Endodermal cell (in vitro differentiated cells): ENCODE measurements at places on chromosomes 11 and 22. TPM values are rescaled to one million over a fixed set of nuclear protein-coding genes. Genes with fewer than 3 reads are reported as not detected.

- H3K4me1 ChIP-seq, result no peaks in the 10 kb centered on the region
- no peak overlapping the region for H3K4me3 ChIP-seq
- H3K27me3 ChIP-seq, result peaks cover 15% of the 10 kb centered on the region
- H3K27ac ChIP-seq, result peak overlapping the region; percentile 48
- no peak for DNase-seq
Observed at GRCh38 chr11:61297746-61298145, 2.6 kb upstream of the VWCE start.

DNA sequence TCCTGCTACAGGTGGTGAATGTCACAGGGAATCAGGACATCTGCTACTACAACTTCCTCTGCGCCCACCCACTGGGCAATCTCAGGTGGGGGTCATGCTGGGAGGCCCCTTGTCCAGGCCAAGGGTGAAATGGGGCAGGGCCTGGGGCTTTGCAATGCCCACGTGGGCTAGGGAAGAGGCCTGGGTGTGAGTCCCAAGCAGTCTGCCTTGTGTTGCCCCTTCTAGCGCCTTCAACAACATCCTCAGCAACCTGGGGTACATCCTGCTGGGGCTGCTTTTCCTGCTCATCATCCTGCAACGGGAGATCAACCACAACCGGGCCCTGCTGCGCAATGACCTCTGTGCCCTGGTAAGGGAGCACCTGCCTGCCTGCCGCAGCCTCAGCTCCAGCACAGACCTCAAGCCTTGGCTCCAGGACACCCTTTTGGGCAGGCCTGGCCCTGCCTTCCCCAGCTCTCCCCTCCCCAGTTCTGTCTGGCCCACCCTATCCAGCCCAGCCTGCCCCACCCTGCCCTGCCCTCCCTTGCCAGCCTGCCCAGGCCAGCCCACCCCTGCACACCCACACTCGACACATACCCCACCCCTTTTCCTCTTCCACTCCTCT lies 9.1 kb upstream of the TAGLN start:
- no peaks in the 10 kb centered on the region for H3K27me3 ChIP-seq
- H3K4me3 ChIP-seq, result no peak overlapping the region
- no peaks in the 10 kb centered on the region for H3K4me1 ChIP-seq
- H3K27ac ChIP-seq, result no peak overlapping the region

DNA sequence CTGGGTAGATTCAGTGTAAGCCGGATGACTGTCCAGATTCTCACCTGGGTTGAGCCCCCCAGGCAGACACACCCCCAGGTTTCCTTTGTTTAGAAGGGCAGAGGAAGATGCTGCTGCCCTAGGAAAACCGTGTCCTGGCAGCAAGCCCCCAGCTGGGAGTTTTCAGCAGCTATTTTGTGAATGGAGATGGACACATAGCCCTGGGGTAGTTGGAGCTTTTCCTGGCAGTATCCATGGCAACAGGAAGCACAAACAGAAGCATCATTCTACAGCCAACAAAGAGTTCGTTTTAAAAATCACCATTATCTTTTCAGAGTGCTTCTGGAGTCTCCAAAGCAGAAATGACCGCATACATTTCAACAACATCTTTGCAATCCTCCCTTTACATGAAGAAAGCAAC lies 245.5 kb downstream of the BRD1 start:
- H3K4me1 ChIP-seq, result no peaks in the 10 kb centered on the region
- H3K36me3 ChIP-seq, result no peaks in the 10 kb centered on the region
- no peak overlapping the region for H3K4me3 ChIP-seq
- no peak for DNase-seq

DNA sequence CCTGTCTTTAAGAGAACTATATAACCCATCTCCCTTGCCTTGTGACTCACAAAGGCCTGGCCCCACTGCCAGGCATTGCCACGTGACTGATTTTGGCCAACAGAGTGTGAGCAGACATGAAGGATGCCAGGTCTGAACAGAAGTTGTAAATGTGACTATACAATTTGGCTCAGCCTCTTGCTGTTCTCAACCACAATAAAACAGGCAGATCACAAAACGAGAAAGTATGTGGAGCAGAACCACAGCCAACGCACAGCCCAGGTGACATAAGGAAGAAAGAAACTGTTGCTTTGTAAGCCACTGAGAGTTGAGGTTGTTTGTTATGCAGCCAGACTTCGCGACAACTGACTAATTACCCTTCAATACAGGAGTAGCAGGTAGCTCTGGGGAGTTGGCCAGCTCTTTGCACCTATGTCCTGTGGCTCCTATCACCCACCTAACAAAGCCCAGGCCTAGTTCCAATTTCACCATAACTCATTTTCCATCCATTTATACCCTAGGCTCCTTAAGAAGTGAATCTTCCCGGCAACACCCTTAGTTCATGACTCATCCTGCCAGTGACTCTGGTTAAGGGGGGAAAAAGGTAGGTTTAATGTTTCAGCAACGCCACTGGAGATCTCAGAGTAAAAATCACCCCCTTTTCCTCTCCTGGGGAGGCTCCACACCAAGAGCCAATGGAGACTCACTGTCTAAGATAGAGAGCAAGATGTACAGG lies 53.7 kb downstream of the GALNT18 start:
- no peak overlapping the region for H3K4me3 ChIP-seq
- no peak for DNase-seq
- no peaks in the 10 kb centered on the region for H3K4me1 ChIP-seq
- peaks cover 6% of the 10 kb centered on the region for H3K27me3 ChIP-seq
- H3K36me3 ChIP-seq, result no peaks in the 10 kb centered on the region

DNA sequence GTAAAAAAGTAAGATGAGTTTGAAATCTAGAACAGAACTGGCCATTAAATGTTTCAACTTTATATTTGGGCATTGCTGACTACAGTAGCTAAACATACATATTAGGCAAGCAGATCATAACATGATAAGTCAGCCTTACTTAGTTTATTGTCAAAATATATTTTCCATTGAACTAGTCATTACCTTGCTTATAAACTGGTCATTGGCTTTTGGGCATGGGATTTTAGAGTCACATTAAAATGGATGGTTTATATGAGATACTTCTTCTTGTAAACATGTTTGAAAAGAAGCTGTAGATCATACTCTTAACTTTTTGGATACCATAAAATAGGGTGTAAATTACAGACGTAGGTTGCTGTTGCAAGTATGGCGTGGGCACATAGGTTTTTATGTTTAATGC lies 2.7 kb downstream of the HIPK3 start:
- H3K36me3 ChIP-seq, result no peaks in the 10 kb centered on the region
- peak overlapping the region; percentile 98 for H3K4me3 ChIP-seq
- DNase-seq, result no peak
- no peaks in the 10 kb centered on the region for H3K27me3 ChIP-seq
- peaks cover 12% of the 10 kb centered on the region for H3K4me1 ChIP-seq

DNA sequence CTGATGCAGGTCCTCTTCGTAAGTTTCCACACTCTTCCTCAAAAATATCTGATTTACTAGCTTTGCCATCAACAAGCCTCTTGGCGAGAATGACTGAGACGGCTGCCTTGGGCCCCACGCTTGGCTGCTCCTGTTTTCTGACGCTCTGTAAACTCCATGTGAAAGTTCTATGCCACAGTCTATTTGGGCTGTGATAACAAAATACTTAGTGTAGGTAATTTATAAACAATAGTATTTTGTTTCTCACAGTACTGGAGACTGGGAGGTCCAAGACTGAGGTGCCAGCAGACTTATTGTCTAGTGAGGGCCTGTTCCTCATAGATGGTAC lies 123.2 kb upstream of the SORL1-AS1 start:
- H3K4me3 ChIP-seq, result no peak overlapping the region
- no peaks in the 10 kb centered on the region for H3K27me3 ChIP-seq
- peaks cover 48% of the 10 kb centered on the region for H3K36me3 ChIP-seq
- H3K4me1 ChIP-seq, result no peaks in the 10 kb centered on the region
- no peak for DNase-seq

- DNase-seq, result no peak
- no peaks in the 10 kb centered on the region for H3K4me1 ChIP-seq
- no peak overlapping the region for H3K4me3 ChIP-seq
- H3K36me3 ChIP-seq, result no peaks in the 10 kb centered on the region
- no peaks in the 10 kb centered on the region for H3K27me3 ChIP-seq
- no peak overlapping the region for H3K27ac ChIP-seq
Observed at GRCh38 chr11:83574519-83574918, 288.4 kb upstream of the CCDC90B start.

GUCY1A2 gene
- 3.3 to 6.5 TPM (median 5.3 TPM) in 3 replicates for total RNA-seq

SYT9 gene
- 0.81 and 1.1 TPM in 2 replicates for total RNA-seq

MMP13 gene
- total RNA-seq, result not detected in 2 replicates

DNA sequence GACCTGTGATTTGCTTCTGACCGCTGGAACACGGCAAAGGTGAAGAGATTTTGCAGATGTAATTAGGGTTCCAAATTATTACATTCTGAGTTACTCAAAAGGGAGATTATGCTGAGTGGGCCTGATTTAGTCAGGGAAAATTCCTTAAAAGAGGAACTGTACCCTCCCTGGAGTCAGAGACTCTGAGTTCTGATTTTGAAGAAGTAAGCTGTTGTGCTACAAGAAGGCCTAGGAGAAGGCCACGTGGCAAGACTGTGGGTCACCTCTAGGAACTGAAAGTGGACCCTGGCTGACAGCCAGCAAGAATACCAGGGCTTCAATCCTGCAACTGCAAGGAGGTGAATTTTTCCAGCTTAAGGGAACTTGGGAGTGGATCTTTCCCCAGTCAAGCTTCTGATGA lies 45.3 kb downstream of the CHRDL2 start:
- DNase-seq, result no peak
- no peak overlapping the region for H3K4me3 ChIP-seq
- no peaks in the 10 kb centered on the region for H3K4me1 ChIP-seq
- H3K27me3 ChIP-seq, result peaks cover 13% of the 10 kb centered on the region

GRCh38 chr11:1747753-1748635 lies 2.4 kb downstream of the IFITM10 start:
- H3K4me1 ChIP-seq, result no peaks in the 10 kb centered on the region
- no peak overlapping the region for H3K27ac ChIP-seq
- no peak overlapping the region for H3K4me3 ChIP-seq
- H3K36me3 ChIP-seq, result no peaks in the 10 kb centered on the region

DNA sequence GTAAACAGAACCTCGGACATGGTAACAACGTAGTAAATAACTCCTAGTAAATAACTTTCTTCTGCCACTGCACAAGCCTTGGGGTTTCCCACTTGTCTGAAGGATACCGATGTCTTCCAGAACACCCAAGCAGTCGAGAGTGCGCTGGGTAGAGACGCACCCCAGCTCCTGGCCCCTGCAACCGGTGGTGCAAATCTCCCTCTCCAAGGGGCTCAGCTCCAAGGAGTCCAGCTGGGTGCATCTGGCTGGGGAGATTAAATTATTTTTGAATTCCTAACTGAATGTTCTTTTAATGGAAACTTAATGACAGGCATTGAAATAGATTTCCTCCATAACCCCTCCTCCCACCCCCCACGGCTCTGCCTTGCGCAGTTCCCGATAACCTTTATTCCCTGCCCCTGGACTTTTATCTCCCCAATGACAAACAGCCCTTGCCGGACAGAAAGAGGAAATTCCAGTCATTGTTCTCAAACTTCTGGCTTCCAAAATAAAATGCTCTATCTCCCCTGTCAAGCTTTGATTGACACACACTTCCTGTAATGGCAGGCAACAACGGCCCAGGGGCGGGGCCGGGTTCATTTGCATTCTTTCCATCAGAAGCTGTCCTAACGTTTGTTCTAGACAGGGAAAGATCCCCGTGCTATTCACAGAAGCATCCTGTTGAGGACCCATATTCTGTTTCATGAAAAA lies 31.2 kb downstream of the KCNJ1 start:
- H3K4me1 ChIP-seq, result no peaks in the 10 kb centered on the region
- H3K27ac ChIP-seq, result no peak overlapping the region
- H3K27me3 ChIP-seq, result no peaks in the 10 kb centered on the region
- DNase-seq, result no peak

DNA sequence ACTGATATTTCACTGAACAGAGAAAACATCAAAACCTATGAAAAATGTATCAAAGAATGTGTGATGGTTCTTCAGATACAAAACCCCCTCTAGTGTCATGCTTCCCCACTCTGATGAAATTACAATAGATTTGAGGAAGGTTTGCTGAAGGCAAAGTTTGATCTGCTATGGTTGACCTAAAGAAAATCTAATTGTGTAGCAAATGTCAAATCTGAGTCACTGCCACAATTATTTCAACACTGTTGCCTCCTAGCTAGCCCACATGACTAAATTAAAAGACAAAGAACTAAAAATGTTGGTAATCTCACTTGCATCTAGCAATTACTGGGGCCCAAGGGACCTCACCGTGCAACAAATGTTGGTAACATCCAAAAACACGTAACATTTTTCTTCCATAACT lies 728.0 kb downstream of the DLG2 start:
- H3K4me3 ChIP-seq, result no peak overlapping the region
- H3K27me3 ChIP-seq, result no peaks in the 10 kb centered on the region
- H3K27ac ChIP-seq, result no peak overlapping the region
- DNase-seq, result no peak
- H3K4me1 ChIP-seq, result no peaks in the 10 kb centered on the region
- H3K36me3 ChIP-seq, result no peaks in the 10 kb centered on the region

PYGM gene
- total RNA-seq, result 1.1 TPM in 2 replicates

GRCh38 chr22:49677495-49677889 lies 150.2 kb downstream of the BRD1 start:
- DNase-seq, result no peak
- H3K4me1 ChIP-seq, result no peaks in the 10 kb centered on the region
- no peaks in the 10 kb centered on the region for H3K36me3 ChIP-seq
- H3K4me3 ChIP-seq, result no peak overlapping the region
- H3K27me3 ChIP-seq, result peaks cover 30% of the 10 kb centered on the region
